Keratinocyte (primary cell): ENCODE measurements at places on chromosomes 13 and 19.

- no peak for DNase-seq
These were observed 11.2 kb upstream of the PRR19 start for GRCh38 chr19:42290523-42291434.

- DNase-seq: no peak
These were observed 113.7 kb downstream of the DNAJC15 start for GRCh38 chr13:43136920-43137575.

DNA sequence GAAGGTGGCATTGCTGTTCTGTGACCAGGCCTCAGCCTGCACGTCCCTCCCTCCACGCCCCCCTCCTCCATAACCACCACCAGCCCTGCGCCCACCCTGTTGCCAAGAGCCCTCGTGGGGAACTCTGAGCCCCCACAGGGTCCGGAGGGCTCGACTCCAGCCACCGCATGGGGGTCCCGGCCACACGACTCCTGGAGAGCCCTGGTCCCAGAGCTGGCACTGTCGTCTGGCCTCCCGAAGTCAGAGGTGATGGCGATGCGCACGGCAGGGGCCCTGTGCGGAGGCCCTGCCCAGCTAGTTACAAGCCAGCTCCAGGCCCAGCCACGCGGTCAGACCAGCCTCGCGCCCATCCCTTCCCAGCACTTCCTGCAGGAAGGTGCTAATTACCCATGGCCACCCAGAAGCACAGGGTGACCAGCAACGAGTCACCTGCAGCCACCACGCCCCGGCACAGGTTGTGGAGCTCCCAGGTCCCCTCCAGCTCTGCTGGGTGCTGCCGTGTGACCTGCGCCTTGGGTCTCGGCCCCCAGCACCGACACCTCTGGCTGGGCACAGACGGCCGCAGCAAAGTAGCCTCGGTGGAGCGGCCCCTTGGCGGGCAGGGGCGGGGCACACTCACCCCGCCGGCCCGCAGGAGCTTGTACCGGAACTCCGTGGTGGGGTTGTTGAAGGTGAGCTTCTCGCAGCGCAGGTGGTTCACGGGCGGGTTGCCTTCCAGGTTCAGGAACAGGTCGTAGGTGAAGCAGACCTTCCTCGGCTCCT lies 49.6 kb downstream of the MLLT1 start:
- no peak for DNase-seq

DNA sequence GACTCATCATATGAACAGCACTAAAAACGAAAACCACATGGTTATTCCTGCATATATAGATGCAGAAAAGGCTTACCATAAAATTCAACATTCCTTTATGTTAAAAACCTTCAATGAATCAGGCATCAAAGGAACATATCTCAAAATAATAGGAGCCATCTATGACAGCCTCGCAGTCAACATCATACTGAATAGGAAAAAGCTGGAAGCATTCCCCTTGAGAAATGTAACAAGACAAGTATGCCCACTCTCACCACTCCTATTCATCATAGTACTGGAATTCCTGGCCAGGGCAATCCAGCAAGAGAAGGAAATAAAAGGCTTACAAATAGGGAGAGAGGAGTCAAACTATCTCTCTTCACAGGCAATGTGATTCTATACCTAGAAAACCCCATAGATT lies 179.6 kb upstream of the HTR2A start:
- no peak for DNase-seq

DNA sequence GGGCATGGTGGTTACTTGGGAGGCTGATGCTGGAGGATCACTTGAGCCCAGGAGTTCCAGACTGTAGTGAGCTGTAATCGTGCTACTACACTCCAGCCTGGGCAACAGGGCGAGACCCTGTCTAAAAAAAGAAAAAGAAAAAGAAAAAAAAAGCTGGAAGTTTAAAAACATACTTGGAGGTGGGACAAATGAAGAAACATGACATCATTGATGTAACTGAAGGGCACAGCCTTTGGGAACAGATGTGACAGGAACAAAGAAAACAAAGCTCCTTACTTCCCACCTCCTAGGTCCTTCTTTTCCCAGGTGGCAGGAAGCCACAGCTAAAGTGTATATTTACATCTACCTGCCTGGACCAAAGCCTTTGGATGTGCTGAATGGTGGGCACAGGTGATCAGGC lies 1.9 kb downstream of the PEX11G start:
- no peak for DNase-seq

DNA sequence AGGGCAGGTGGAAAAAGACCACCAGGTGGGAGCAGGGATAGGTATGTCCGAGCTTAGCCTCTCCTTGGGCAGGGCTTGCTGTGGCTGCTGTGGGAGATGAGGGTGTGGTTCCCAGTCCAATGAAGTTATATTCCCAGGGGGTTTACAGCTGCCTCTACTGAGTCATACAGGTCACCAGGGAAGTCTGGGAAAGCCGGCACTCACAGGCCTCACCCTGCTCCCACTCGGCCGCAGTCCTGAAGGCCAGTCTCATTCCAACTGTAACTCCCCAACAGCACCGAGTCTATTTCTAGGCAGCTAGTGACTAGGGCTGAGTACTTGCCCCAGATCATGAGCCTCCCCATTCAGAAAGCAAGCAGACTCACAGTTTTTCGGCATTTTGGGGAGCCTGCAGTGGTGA lies 77.1 kb downstream of the FNDC3A start:
- no peak for DNase-seq

DNA sequence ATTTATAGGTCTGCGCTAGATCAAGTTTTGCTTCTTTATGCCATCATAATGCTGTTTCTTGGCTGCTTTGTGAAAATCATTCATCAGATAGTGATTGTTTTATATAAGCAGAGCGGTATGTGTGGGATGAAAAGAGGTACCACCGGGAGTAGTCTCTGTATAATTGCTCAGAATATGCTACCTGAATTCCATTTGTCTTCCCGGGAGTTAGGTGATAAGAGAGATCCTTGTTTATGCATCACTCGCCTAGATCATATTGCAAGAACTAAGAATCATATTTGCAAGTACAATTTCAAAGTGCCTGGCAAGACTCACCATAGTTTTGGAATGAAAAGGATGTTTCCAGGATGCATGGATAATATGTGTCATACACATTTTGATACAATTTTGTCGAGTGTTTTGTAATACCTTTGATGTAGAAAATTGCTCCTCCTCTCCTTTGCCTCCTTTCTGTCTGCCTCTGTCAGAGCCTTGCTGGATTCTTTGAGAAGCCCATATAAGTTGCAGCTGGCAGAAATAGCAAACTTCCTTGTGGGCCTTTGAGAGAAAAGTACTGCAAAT lies 1306.0 kb upstream of the SLC10A2 start:
- no peak for DNase-seq

DNA sequence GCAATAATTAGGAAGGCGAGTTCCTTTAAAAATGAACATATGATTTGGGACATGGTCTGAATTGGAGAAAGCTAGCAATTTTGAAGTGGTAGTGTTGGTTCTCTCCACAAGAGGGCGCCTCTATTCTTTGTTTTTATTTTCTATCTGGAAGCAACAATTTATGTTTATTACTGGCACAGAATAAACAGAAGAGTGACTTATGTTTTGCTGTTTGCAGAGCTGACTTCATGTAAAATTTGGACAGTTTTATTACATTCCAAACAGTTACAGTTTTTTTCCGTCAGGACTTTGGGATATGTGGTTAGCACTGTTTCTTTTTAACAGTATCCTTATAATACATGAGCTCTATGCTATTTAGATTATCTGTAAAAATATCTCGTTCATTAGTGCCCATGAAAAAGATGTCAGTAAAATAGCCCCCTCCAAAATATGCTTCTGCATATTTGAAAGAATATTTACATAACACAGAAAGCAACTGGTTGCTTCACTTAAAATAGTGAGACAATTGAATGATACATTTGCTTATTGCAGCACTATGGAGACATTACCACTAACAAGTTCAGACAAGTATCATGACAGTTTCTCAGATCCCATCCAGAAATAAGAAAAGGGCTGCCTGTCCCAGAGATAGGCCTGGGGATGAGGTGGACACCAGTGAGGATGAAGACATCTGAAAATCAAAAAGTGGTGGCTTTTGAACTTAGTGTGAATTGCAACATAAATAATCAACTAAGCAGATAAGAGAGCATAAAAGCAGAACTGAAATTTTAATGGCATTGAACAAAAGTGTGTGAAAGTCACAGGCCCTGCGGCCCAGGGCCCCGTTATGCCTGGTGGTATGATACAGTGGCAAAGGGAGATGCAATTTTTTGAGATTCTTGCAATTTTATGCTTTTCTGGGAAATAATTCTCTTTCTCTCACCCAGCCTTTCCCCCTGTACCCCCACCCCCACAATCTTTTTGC lies 32.3 kb upstream of the FGF9 start:
- DNase-seq: peak; percentile 33

- DNase-seq: no peak
These were observed 72.8 kb upstream of the SPATA13 start for GRCh38 chr13:24087605-24088225.

DNA sequence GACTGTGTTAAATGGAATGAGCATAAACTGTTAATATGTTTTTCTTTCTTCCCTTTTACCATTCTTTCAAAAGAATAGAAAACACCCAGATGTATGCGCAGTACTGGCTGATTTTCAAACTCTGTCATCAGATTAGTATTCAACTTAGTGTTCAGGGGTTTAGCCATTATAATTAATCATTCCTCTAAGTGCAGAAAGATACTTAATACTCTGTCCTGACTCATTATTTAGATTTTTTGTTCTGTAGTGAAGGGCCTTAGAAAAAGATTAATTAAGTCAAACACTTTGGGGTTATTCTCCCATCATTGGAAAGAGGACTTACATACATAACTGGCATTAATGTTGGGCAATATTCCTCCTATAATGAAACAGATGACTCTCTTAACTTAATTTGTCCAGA lies 1316.7 kb upstream of the SLC10A2 start:
- DNase-seq: no peak

GRCh38 chr19:44748426-44749254 lies at the start of gene BCL3:
BCL3 (plus strand) TSS chr19:44748708; CDS start chr19:44748791, 83 bp downstream.
- no peak for DNase-seq

- DNase-seq: no peak
These were observed 8.9 kb upstream of the TRPC4 start for GRCh38 chr13:37878496-37878895.

DNA sequence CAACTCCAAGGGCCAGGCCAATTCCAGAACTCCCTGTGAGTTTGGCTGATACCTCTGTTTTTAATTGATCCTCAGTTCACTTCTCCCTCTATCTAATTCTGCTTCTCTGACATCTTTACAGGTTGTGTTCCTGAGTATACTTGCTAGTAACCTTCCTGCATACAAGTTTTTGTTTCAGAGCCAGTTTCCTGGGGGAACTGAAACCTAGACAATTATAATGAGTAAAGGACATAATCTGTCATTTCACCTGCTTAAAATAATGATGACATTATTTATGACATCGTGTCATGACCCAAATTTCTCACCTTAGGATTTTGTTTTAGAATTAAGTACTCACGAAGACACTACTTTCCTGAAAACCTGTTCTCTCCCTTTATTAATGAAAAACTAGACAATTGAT lies 12.5 kb upstream of the MYCBP2 start:
- DNase-seq: no peak

DNA sequence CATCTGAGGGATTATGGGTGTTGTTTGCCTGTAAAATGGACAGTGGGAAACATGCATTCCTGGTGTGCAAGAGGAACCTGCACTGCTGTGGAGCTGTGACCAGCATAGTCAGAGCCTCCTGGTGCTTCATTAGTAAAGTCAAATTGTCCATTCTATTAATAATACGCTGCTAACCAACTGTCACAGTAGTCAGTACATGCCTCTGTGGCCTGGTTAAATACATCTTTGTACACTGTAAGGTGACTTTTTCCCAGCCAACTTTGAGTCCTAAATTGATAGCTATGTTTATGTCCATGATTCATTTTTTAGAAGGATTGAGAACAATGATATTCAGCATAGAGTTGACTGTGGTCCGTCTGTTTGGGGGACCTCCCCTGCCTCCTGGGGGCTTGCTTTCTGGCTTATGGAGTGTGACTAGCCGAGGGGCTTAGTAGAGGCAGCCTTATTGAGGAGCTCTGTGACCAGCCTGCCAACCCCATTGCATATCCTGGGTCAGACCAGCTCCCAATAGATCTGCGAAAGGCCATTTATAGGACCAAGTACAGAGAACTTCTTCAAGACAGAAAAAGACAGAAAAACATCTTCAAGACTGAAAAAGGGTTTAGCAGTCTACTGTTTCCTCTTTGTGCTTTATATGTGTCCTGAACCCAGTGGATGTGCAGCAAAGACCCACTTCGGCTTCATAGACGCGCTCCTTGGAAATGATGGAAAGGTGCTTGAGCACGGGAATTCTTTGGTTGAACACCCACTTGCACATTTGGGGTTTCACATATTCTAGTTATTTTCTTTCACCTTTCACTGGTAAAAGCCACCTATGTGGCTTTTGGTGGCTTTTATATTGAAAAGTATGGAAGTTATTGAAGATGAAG lies 4.3 kb downstream of the GPR183 start:
- DNase-seq: no peak

DNA sequence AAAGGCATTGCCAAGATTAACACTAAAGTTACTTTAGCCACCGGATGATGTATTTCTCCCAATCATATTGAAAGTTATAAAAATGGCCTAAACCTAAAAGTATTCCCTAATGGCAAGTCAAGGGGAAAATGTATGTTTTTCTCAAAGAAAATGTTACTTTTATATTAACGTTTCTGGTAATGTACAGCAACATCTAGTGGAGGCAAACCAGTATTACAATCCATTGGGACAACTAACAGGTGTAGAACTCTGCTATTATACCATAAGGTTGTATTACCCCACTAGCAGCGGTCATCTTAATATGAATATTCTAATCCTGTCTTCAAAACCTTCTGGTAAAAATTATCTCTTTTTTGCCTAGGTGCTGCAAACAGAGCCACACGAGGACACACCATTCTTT lies 69.2 kb downstream of the ZNF100 start:
- DNase-seq: no peak

DNA sequence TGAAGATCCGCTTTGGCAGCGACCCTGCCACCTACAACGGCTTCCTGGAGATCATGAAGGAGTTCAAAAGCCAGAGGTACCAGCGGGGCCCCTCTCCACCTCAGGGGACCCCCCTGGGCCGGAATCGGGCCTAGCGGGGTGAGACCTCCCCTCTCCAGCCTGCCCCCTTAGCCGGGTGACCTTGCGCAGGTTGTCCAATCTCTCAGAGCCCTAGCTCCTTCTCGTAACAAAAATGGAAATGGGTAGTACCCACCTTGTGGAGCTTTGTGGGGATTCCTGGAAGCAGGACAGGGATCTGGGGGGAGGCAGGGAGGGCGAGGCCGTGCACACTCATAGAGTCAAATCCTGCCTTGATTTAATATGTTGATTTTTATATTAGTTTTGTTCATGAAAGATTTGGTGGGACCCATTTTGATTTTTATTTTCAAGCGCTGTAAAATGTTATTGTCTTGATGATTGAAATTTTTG lies 658 bp downstream of the SIN3B start:
- no peak for DNase-seq

- no peak for DNase-seq
These were observed 49.9 kb downstream of the KCTD12 start for GRCh38 chr13:76836311-76836710.
